ENCODE measurements at places on chromosomes 2 and 18.

DNA sequence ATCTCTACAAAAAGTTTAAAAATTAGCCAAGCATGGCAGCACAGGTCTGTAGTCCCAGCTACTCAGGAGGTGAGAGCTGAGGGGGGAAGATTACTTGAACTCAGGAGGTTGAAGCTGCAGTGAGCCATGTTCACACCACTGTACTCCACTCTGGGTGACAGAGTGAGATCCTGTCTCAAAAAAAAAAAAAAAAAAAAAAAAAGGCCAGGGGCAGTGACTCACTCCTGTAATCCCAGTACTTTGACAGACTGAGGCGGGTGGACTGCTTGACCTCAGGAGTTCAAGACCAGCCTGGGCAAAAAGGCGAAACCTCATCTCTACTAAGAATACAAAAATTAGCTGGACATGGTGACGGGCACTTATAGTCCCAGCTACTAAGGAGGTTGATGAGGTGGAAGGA, 37.0 kb downstream of the PUM2 start:
- DNase-seq, result no peak

GRCh38 chr2:222756951-222757650, 85.6 kb downstream of the MOGAT1 start:
- no peak for DNase-seq

DNA sequence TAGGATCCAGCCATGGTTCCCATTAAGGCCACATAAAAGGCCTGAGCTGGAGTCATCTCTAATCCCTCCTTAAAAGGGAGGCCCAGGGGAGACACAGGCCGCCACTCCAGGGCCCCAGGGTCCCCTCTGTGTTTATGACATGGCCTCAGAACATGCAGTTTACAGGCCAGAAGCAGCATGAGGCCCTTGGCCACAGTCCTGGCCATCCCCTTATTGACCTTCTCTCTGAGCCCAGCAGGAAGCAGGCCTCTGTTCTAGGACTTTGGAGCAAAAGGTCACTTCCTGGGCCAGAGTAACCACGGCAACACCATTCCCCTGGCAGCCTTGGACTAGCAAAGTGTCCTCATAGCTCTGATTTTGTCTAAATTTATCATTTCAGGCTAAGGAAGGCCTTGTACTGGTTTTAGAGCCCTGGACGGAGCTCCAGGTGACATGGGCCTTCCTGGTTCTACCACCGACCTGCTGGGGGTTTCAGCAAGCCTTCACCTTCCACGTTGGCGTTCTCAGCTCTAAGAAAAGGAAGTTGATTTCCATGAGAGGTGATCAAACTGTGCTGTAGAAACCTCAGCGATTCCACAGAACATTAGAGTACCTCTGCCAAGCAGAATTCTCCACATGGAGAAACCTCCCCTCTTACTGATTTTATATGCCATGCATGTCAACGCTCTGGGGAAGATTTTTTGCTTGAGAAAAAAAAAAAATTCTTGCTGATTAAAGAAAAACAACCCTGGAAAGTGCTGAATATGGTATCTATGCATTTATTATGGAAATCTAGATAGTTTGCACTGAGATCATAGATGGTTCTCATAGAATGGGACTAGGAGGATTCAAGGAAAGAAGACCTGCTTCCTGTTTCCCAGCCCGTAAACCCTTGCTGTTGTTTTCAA, 53.7 kb downstream of the HS1BP3 start:
- DNase-seq, result no peak

- no peak for DNase-seq
Measured at GRCh38 chr2:36568516-36569246, 29.3 kb downstream of the FEZ2 start.

Data from NCI-H187 (cell line).